Activated CD4-positive, alpha-beta T cell treated with anti-CD3 and anti-CD28 coated beads for 1 hour (primary cell): ENCODE measurements at places on chromosomes 12 and 14.

GRCh38 chr12:77679686-77680085 is 151.0 kb upstream of the NAV3 start:
- DNase-seq, result no peak

GRCh38 chr12:31896514-31897039 is 62.6 kb upstream of the RESF1 start:
- DNase-seq, result peak; percentile 72

DNA sequence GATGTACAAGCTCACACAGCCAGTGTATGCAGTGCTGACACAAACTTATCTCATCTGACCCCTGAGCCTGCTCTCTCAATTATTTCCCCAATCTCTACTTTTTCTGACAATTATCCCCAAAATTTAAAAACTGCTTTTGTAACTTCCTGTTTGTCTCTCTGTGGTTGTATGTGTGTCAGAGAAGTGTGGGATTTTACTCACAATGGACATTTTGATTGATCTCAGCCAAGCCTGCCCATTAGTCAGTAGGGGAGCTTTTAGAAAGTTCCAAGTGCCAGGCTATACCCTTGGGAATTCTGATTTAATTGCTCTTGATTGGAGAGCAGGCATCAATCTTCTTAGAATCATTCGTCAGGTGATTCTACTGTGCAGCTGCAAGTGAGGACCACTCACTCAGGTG is 64.9 kb upstream of the LMNTD1 start:
- DNase-seq, result no peak

DNA sequence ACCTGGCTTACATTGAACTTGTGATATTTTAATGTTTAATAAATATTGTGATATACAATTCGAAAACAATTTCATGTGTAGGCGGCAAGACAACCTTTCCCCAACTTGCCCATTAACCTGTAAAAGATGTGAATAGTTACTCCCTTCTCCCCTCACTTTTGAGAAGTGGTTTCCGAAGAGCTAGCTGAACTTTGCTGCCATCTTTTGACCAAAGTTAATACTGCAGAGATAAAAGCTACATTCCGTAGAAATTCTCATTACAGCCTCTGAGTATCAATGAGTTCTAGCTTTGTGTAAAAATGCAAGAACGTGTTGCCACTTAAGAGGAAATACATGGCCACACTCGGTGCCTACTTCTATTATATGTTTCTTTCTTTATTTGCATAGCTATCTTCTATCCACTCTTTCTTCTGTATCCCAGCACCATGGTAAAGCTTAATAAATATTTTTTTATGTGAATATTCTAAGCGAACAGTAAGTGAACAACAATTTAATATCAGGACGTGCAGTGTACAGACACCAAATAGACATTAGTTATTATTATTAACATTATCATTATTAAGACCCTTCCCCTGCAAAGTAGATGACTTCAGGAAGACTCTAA is 105.1 kb upstream of the TMEM260 start:
- DNase-seq, result no peak

DNA sequence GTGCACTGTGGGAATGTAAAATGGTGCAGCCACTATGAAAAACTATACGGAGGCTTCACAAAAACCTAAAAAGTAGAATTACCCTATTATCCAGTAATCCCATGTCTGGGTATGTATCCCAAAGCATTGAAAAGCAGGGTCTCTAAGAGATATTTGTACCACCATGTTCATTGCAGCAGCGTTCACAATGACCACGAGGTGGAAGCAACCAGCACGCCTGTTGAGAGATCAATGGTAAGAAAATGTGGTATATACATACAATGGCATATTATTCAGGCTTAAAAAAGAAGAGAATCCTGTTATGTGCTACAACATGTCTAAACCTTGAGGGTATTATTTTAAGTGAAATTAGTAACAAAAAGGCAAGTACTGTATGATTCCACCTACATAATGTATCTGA is 910 bp upstream of the NOPCHAP1 start:
- no peak for DNase-seq

DNA sequence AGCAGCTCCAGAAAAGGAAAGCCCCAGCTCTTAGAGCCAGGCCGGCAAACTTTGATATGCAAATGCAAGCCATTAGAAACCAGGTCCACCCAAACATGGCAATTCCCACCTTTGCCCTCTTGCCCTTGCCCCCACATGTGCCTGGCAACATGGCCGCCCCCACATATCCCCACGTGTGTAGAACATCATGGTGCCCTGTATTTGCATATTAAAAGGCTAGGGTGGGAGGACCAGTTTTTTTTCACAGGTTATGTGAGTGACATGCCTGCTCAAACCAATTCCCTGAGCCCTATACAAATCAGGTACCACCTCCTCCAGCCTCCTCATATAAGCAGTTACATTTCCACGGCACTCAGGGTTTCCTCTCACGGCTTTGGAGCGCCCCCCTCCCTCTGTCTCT is 6.1 kb upstream of the ALDH1L2 start:
- no peak for DNase-seq

GRCh38 chr12:123468786-123469185 is 10.8 kb downstream of the SNRNP35 start:
- no peak for DNase-seq

- DNase-seq, result no peak
Observed at GRCh38 chr12:67386869-67387565, 117.9 kb downstream of the CAND1 start.

DNA sequence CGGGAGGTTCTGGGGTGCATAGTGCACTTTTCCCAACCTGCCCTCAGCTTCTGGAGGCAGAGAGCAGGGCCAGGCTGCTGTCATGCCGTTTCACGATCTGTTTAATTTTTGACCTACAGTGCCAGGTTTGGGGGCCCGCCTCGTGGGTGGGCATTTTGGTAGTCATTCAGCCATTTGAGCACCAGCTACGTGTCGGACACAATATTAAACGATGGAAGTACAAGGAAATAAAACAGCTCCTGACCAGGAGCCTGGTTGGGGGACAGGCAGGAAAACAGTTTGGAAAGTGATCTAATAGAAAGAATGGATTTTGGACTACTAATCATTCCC is 708 bp downstream of the FNTB start:
- no peak for DNase-seq

- no peak for DNase-seq
Observed at GRCh38 chr12:527241-527640, 67.5 kb downstream of the B4GALNT3 start.

DNA sequence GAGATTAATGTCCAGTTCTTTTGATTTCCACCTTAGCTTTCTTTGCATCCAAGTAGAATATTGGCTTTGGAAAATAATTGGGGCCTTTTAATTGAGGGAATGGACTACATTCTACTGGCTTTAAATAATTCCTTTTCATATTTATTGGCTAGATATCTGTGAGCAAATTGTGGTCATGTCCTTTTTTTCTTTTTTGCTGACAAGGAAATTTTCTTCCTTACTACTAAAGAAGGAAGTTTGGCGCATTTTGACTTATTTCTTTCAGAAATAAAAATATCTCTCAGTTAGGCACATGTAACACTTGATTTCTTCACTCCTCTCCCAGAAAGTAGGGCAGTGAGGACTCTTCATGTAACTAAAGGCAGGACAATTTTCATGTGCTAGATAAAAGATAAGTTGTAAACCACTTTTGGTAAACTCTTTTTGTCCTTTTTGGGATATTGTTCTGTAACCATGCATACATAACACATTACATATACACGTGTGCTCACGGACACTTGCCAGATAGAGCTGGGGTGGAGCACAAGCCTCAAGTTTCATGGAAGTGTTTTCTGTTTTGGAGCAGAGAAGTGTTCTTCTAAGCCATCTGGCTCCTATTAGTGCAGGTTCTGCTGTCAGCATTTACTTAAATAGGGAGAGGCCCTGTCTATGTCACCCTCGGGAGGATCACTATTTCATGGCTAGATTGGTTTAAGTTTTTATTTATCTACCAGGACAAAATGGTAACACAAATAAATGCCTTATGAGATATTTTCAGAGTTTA is 85.1 kb upstream of the LRIG3 start:
- DNase-seq, result no peak

DNA sequence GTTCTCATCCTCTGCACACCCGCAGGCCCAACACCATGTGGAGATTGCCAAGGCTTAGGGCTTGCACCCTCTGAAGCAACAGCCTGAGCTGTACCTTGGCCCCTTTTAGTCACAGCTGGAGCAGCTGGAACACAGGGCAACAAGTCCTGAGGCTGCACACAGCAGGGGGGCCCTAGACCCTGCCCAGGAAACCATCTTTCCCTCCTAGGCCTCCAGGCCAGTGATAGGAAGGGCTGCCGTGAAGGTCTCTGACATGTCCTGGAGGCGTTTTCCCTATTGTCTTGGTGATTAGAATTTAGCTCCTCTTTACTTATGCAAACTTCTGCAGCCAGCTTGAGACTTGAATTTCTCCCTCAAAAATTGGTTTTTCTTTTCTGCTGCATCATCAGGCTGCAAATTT is 373.5 kb upstream of the CLEC14A start:
- DNase-seq, result no peak

- no peak for DNase-seq
Observed at GRCh38 chr12:113678223-113679119, 206.8 kb upstream of the LHX5 start.

- peak; percentile 47 for DNase-seq
Observed at GRCh38 chr12:121668750-121669520, 519 bp downstream of the MORN3 start.
